ENCODE measurements at places on chromosomes 7 and 10.

- no peak for DNase-seq
Observed at GRCh38 chr7:96177353-96177752, 144.5 kb downstream of the SLC25A13 start.

DNA sequence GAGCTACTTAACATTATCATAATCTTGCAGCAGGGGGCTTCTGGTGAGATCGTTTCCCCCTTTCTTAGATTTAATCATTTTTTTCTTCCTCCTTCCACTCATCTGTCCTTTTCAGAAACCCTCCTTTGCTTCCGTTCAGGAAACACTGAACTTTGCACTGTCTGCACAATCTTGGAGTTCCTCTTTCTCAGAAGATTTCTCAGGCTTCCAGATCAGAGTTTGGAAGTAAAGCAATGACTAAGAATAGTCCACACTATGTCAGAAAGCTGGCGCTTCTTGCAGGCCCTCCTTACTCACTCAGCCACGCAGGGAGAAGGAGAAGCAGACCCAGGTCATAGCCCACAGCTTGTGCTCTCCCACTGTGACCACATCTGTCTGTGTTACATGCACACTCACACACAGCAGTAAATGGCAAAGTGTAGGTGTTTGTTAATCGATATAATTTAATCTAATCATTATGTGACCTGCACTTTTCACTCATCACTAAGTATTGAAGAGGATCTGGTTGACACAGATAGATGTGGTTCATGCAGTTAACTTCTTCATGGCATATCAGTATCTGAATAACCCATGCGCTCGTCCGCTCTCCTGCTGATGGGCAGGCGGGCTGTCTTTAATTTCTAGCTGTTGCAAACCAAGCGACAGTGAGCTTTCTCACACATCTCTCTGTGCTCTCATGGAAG, 30.2 kb downstream of the ALOX5 start:
- no peak for DNase-seq

GRCh38 chr7:128948976-128949760, 11.4 kb downstream of the IRF5 start:
- no peak for DNase-seq

DNA sequence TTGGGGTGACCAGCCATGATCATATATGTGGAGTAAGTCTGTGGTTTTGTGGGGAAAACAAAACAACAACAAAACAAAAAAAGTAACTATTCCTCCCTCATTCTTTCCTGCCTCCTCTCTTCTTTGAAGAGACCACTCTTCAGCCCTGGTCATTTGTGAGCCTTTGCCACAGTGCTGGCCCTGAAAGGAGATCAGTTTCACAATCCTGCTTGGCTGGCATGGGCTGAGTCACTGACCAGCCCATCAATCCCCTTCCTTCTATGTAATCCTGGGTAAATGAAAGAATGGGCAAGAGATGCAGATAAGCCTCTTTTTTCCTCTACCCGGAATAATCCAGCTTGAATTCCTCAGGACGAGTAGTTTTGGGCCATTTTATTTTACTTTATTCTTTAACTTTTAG, 13.6 kb downstream of the CSTF2T start:
- no peak for DNase-seq

DNA sequence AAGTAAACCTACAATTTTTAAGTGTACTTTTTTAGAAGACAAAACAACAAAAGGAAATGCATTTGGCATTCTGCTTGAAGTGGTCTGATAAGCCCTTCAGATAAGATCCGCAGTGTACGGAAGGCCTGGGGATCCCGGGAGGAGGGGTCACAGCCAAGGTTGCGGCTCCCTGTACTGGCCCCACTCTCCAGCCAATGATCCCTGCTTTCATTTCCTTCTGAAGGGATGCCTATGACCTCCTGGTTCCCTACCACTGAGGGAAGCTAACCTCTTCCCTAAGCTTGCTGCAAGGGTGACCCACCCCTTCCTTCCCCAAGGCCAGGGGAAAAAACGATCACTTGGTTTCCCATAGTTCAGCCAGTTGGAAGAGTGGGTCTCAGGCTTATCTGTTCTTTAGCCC, 5.3 kb downstream of the DENND2A start:
- no peak for DNase-seq

DNA sequence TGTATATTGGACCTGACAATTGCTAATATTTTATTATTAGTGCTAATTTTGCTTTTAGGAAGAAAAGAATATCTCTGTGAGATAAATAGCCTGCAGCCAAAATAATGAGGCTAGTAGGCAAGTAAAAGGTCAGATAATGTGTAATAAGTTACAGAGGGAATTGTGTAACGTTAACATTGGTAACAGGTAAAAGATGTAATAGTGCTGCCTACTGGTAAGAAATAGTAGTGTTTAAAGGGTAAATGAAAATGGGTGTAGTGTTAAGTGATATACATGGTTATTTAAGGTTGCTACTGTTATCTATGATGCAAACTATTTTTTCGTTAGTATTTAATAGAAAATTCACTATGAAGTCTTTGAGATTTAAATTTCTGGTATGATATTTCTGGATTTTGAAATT, 9.2 kb upstream of the FOXP2 start:
- no peak for DNase-seq

GRCh38 chr10:78934532-78934898, 134.3 kb upstream of the ZMIZ1 start:
- DNase-seq, result no peak

- DNase-seq, result no peak
Observed at GRCh38 chr7:38129162-38129561, 48.9 kb upstream of the STARD3NL start.

DNA sequence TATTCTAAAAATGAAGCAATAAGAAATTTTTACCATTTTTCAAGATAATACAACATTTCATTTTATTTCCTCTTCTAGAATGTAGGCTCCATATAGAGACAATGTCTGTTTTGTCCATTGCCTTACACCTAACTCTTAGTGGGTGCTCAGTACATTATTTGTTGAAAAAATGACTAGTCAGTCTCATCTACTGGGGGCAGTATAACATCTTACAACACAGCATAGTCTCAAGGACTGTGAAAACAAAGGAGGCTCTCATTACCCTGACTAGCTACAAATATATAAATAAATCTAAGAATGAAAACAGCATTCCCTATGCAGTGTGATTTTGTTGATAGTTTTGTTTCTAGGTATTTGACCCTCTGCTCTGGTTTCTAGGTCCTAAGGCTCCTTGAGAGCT, 11.6 kb downstream of the CRPPA start:
- DNase-seq, result no peak

DNA sequence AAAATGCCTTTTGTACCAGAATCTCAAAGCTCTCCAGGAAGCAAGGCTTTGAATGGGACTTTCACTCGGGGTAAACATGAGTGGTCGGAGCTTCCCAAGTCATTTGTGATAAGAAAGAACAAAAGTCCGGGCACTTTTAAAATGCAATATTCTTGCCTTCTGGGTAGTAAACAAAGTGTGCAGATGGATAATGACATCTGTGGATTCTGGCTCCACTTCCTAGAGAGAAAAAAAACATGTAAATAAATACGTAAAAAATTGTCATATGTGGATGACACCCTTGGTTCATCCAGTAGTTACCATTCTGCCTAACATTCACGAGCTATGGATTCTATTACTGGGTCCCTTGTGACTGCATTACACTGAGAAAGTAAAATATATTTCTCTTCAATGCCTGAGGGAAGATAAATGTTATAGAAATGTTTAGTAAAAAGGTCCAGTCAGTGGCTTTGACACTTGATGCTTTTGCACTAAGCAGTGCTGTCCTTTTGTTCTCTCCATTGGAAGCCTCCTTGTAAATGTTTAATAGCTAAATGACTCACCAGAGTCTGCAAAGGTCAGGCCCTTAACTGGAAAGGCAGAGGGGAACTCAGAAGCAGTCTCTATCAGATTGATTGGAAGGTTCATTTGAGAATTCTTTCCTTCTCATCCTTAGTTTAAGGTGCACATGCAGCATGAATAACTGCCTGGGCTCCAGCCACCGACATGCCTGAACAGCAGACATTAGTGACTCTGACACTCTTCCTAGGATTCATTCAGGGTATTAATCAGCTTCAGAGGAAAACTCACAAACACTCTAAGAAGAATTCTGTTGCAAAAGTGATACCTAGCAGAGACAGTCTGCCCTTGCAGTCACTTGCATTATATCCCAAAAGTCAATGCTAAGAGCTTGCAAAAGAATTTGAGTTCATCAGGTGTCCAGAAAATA, 11.7 kb upstream of the EDRF1 start:
- DNase-seq, result no peak

DNA sequence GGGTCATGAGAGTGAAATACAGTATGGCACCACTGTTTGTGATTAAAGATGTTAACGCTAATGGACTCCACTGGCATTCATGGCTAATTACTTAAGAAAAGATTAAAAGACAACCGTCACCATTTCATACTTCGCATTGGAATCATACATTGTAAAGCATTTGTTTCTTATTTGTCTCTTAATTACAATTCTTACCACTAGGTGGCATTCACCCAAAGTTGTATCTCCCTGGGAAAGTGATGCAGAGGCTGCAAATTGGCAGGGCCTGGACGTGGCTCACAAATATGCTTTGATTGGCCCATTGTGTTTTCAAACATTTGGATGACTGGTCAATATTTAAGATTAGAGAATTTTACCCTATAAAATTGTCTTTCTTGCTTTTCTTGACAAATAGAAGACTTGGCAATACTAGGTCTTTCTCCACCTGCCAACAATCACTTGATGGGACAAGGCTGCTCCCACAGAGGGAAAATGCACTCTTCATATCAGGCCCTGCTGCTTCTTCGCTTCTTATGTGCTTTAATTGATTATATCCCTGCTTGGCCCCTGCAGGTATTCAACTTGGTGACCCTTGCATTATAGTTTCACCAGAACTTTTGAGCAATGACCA, 72.1 kb upstream of the STARD3NL start:
- DNase-seq, result no peak

GRCh38 chr7:96589038-96589437, 120.6 kb downstream of the SEM1 start:
- DNase-seq, result no peak

- DNase-seq, result no peak
Observed at GRCh38 chr7:113649556-113649955, 269.3 kb downstream of the PPP1R3A start.

- no peak for DNase-seq
Observed at GRCh38 chr7:29243910-29244655, 49.5 kb downstream of the CHN2 start.

Data from GM12864 (cell line).